Activated naive CD4-positive, alpha-beta T cell (primary cell): ENCODE measurements at places on chromosomes 1 and 21.

DNA sequence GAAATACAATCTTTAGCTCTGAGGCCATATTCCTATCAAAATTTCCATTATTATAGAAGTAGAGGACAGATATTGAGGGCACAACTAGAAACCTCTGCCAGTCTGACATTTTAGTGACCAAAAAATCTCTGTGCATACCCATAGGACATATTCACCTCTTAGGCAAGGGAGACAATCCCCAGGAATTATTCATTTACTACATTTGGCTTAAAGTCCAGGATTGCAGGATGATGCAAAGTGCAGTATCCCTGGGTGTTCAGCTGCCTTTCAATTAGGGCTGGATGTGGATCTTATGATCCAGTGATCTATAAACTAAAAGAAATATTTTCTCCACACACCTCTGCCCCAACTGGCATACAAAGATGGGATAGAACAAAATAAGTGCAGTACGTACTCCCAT lies 50.9 kb downstream of the PTGS2 start:
- DNase-seq, result no peak

- no peak for DNase-seq
These were observed 38.8 kb downstream of the CASQ2 start for GRCh38 chr1:115729756-115730155.

- DNase-seq, result no peak
These were observed 72.7 kb upstream of the TINAGL1 start for GRCh38 chr1:31503570-31503969.

- no peak for DNase-seq
These were observed 34.7 kb downstream of the ACOT11 start for GRCh38 chr1:54582566-54583306.

- no peak for DNase-seq
These were observed 30.0 kb downstream of the VWA5B1 start for GRCh38 chr1:20320704-20321103.

DNA sequence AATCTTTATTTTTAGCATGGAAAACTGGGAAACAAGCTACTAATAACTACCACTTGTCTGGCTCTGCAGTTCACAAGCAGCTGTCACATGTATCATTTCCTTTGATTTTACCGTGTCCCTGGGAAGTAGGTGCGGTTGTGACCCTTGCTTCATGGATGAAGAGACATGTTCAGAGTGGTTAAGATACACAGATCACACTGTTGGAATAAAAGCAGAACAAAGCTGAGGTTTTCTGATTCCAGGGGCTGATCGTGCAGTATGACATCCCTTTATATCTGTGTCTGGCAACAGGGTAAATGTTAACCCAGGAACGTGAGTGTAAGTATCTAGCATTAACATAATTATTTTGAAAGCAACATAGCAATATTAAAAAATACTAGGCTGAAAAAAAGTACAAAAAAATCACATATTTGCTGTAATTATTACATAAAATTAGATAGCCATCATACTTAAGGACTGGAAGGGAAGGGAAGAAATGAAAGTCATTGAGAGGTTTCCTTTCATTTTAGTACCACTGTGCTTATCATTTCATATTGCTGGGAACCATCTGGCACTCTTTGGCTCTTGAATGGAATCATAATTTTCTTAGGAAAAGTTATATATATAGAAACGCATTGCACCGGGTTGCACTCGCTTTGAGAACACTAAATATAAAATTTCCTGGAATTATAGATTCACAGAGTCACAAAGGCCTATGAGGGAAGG lies 62.8 kb upstream of the PAXBP1 start:
- DNase-seq, result no peak

DNA sequence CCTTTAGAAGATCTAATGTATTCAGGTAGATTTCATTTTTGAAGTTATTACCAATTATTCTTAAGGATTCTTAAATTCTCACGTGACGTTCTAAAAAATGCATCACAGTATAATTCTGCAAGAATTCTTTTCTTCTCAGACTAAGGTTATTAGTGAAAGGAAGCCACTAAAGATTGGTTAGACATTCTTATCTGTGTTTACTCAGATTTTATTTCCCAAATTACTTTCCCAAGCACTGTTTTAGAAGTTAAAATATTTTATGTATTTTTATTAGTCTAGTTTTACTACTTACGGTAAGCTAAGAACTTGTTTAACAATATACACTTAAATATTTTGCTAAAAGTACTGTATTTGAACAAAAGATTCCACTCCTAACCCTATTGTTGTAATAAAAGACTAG lies 28.4 kb downstream of the AGO3 start:
- no peak for DNase-seq

DNA sequence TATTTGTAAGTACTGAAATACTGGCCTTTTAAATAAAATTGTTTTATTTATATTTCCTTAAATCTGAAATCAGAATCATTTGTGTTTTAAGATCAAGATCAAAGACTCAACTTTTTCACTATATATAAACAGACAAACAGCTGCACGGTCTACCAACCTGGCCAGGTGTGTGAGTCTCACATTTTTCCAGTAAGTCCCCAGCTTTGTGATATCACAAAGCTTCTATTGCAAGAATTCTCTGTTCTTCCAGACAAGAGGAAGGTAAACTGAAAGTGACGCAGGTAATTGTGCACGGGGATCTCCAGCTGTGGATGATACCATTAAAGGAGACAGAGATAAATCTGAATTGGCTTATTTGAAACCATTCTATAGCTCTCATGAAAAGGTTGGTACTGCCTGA lies 41.2 kb upstream of the CYP2J2 start:
- DNase-seq, result no peak

- no peak for DNase-seq
These were observed 508.6 kb downstream of the PTPRU start for GRCh38 chr1:29744684-29745490.

- DNase-seq, result no peak
These were observed 17.7 kb downstream of the FCRL3 start for GRCh38 chr1:157682710-157683437.

GRCh38 chr21:32812035-32812434 lies 40.5 kb upstream of the PAXBP1 start:
- no peak for DNase-seq

DNA sequence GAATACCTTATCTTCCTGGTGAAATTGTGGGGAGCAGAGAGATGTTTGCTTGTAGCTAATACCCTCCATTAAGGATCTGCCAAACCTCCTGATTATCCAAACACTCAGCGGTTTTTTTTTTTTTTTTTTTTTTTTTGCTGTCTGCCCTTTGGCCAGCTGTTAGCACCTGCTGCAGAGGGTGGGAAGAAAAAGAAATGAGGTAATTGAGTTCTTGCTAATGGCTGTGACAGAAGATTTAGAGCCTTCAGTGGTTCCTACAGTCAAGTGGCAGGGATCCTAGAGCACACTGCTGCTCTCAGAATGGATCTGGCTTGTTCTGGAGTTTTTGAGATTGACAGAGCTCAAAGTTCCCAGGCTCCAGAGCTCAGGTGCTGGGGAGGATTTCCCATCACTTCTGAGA lies 342.5 kb downstream of the DISC1 start:
- no peak for DNase-seq

GRCh38 chr1:20154301-20154831 lies 15.2 kb downstream of the PLA2G2F start:
- no peak for DNase-seq

- DNase-seq, result no peak
These were observed 413.4 kb downstream of the HLX start for GRCh38 chr1:221292652-221293051.

DNA sequence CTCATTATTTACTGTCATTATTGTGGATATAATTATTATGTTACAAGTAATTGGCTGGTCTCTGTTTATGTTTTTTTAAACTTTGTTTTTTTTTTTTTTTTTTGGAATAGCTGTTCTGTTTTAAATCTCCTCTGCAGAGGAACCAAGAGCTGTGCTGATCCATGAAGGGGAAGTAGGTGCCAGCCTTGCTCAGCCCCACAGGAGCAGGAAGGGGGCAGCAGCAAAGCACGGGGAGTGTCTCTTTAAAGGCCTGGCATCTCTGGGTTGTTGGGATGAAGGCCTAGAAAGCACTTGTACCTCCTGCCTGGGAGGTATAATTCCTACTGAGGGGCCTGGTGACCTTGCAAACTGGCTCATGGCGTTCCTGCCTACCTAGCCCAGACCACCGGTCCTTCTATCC lies 2.5 kb upstream of the GRHL3 start:
- no peak for DNase-seq

DNA sequence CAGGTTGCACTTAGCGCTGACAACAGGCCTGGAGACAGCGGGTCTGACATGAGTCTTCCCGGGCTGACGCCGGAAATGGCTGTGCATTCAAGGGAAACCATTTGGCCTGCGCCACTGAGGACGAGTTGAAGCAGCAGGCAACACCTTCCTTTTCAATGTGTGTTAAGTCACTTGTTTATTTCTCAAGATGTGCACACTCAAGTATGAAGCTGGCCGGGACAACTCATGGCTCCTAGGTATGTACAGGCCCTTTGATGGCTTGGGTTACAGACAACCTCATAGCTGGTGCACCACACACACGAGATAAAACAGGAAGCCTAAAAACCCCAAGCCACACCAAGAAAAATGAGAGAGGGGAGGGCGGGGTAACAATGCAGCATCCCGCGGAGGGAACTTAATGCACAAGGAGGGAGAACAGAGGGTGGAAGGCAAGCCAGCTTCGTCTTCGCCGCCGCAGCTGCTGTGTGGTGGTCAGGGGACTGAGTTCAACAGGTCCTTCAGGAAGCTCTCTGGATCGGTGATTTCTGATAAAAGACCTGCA lies 118.0 kb upstream of the IFFO2 start:
- peak; percentile 62 for DNase-seq

GRCh38 chr1:119840745-119841144 lies 29.5 kb upstream of the REG4 start:
- no peak for DNase-seq

DNA sequence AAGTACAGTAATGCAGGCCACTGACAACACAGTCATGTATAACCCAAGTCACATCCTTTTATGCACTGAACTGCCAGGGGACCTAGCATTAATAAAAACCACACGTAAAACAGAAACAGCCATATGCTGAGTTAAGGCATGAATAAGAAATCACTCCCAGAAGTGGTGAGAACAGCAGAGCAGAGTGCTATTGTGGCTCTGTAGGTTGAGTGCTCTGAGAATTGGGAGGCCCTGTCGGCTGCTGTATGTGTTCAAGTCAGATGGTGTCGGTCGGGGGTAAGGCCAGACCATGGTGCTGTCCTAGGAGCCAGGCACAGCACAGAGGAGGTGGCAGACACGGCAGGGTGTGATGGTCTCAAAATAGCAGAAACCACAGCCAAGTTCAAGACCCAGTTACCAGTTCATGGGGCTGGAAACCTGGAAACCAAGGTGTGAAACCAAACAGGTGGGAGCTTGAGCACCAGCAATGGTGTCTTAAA lies 126.6 kb upstream of the COA6 start:
- DNase-seq, result no peak

- no peak for DNase-seq
These were observed 4.9 kb downstream of the PBX1 start for GRCh38 chr1:164563721-164564360.

- DNase-seq, result no peak
These were observed 197.7 kb downstream of the GREM2 start for GRCh38 chr1:240414237-240414636.

GRCh38 chr1:229619614-229620013 lies 6.3 kb downstream of the TAF5L start:
- DNase-seq, result no peak

- no peak for DNase-seq
These were observed 32.0 kb downstream of the CCSAP start for GRCh38 chr1:229310833-229311232.

GRCh38 chr1:117644696-117645311 lies 39.0 kb downstream of the TENT5C start:
- DNase-seq, result no peak

- no peak for DNase-seq
These were observed 32.3 kb downstream of the TMEM63A start for GRCh38 chr1:225849925-225850324.

GRCh38 chr1:64864018-64864940 lies 102.1 kb downstream of the JAK1 start:
- peak; percentile 7 for DNase-seq

DNA sequence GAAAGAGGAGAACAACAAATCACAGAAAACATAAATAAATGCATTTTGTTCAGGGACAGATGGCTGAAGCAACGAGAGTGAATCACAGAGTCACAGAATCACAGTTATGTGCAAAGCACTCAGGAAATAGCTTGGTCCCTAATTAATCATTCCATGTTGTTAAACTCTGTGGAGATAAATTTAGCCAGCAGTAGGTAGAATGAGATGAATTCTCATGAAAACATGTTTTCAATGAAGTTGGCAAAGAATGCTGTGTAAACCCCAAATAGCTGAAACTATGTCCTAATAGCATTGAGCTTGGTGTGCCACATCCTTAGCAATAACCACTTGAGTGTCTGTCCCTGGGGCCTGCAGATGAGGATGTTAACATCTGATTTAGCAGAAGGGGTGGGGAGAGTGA lies 20.4 kb downstream of the LEPR start:
- DNase-seq, result no peak
